ENCODE measurements at places on chromosomes 16 and 17.

- no peak for DNase-seq
Observed at GRCh38 chr17:77124192-77124889, 16.4 kb upstream of the SEC14L1 start.

DNA sequence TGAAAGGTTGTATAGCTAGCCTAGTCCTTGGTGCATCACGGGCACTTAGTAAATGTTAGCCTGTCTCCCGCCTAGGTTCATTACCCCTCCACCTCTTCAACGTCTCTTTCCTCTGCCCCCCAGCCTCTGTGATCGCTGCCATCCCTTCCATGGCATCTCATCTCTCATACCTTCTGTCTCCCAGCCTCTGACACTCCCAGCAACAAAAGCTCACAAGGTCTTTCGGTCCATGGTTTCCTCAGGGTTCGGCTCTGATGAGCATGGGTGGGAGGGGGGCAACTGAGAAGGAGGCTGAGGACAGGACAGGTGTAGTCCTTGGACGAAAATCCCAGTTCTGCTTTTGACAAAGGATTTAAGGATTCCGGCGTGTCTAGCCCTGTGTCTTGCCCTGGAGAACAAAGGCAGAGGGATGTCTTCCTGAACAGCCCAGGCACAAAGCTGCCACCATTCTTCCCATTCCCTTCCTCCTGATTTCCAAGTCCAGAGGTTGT lies 16.7 kb downstream of the CCR7 start:
- DNase-seq, result no peak

GRCh38 chr17:73593249-73593965 lies 50.8 kb downstream of the SDK2 start:
- DNase-seq, result no peak

DNA sequence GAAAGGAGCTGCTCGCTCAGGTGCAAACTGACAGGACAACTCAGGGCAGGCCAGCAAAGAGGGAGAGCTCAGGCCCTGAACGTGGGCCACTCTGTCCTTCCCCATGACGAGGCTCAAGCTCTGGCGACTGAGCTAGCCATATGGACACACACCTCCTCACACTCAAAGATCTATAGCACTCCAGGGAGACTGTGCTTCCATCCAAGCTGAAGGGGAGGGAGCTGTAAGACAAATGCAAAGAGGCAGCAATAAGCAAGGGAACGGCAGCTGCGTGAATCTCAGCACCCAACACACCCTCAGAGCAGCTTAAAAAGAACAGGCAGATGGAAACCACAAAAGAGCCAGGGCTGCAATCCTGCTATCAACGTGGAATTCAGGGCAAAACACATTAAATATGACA lies 13.5 kb downstream of the NUDT16L1 start:
- DNase-seq, result no peak

GRCh38 chr17:82348434-82348833 lies 10.6 kb upstream of the TEX19 start:
- DNase-seq, result no peak

GRCh38 chr17:18862011-18862410 lies 4.1 kb downstream of the PRPSAP2 start:
- DNase-seq, result no peak

DNA sequence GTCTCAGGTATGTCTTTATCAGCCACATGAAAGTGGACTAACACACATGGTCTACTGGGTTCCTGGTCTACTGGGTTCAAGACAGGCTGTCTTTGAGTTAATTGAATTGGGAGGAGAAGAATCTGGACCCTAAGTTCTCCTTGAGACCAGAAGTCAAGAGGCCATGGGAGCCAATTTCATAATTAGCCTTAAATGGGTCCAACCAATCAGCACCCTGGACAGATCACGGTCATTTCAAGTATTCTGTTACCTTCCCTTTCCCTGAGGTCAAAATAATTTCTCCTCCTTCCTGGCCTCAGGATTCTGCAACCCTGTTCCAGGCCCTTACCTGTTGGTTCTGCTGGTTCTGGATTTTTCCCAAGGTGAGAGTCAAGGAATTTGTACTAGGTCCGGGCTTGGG lies 23.8 kb downstream of the OSBPL7 start:
- no peak for DNase-seq

DNA sequence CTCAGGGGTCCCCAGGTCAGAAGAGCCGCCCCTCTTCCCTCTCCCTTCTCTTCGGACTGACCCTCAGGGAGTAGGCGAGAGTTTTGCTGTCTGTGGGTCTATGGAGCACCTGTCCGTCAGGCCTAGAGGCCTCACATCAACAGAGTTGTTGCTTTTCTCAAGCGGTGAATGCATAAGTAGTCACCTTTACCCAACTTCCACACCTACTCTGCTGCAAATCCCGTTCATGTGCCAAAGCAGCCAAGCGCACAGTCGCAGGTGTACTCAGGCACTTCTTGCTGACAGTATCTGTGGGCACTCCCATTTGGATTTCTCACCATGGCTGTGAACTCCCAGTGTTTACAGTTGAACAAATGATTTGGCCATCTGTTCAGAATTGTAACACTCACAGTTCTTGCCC lies 4.0 kb upstream of the FA2H start:
- DNase-seq, result no peak

DNA sequence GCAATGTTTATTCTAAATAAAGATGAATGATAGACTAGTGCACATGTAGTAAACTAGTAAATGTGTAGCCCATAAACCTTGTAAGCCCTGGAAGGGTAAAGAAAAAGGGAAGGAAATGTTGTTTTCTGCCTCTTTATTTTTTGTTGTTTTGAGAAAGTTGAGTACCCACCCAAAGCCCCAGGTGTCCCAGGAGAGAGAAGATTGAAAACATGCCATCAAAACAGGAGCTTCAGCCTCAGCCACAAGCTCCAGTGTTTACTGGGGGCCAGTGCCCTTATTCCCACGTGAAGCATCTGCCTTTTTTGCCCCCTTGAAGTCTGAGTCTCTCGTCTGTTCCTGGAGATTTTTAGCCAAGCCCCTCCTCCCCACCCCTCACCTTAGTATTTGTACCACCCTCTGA lies 121.5 kb downstream of the PRKCB start:
- DNase-seq, result no peak

DNA sequence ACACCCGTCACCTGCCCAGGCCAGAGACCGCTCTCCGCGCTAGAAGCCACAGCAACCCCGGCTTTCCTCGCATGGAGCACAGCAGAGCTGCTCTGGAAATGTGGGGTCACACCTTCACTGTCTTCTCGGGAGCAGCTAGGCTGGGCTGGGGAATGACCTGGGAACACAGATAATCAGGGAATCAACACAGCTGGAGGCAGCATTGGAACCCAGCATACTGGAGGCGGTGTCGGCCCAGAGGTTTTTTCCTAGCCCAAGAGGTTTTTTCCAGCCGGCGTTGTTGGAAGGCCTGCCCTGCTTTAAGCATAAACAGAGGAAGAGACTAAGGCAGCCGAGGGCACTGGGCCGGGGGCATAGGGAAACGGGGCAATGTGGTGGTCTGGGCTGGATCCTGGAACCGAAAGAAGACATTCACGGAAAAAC lies 791 bp upstream of the PLD6 start:
- DNase-seq, result no peak

DNA sequence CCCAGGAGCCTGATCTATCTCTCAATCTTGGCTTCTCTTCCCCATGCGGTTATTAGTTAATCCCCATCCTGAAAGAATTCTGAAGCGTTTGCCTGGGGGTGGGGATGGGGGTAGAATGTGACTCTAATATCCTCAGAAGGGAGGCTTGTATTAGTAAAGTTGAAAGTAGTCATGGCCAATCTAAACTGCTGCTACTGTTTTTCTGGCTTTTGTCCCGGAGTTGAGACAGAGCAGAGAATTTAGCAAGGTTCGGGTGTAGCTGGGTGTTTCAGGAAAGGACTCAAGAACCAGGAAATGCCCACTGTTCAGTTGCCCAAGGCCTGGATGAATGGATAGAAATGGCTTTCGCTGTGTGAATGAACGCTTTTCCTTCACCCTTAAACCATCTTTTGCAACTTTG lies 17.6 kb upstream of the ITGAM start:
- DNase-seq, result no peak

DNA sequence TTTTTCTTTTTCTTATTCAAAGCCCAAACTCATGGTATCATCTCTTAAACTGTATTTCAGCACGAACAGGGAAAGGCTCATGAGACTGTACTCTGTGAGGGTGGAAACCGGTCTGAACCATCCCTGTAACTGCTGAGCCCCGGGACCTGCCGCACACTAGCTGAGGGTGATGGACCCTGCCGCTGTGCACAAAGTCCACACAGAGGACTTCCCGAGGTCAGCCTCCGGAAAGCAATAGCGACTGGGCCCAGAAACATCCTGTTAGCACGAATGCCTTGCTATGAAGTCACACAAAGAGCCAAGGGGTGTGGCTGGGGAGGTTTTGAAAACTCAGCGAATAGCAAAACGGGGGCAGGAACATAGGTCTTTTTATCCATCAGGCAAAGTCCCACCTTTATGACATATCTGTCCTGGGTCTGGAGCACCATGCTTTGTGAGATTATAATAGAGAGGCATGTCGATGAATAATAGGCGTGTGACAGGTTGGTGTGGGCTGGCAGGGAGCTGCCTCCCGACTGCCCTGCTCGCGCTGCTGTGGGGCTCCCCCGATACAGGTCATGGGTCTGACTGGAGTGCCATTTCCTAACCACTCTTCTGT lies 33.4 kb downstream of the CDK5R1 start:
- no peak for DNase-seq

GRCh38 chr16:1159973-1160772 lies 7.3 kb downstream of the CACNA1H start:
- no peak for DNase-seq

DNA sequence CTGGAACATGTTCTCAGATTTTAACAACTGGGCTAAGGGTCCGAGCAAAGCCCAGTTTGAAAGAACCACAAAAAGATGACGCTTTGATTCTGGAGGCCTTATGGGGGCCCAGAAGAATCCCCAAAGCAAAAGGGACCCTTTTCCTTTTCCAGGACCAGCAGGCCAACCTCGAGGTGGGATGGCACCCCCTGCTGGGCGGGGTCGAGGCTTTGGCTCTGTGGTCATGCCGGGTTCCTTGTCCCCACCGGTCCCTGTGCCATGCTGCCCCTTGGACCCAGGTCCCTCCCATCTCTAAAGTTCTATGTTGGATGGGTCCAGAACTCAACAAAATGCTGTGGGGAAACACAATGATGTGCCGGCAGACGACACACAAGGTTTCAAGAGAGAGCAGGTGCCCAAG lies 30.9 kb downstream of the TMEM204 start:
- DNase-seq, result no peak

DNA sequence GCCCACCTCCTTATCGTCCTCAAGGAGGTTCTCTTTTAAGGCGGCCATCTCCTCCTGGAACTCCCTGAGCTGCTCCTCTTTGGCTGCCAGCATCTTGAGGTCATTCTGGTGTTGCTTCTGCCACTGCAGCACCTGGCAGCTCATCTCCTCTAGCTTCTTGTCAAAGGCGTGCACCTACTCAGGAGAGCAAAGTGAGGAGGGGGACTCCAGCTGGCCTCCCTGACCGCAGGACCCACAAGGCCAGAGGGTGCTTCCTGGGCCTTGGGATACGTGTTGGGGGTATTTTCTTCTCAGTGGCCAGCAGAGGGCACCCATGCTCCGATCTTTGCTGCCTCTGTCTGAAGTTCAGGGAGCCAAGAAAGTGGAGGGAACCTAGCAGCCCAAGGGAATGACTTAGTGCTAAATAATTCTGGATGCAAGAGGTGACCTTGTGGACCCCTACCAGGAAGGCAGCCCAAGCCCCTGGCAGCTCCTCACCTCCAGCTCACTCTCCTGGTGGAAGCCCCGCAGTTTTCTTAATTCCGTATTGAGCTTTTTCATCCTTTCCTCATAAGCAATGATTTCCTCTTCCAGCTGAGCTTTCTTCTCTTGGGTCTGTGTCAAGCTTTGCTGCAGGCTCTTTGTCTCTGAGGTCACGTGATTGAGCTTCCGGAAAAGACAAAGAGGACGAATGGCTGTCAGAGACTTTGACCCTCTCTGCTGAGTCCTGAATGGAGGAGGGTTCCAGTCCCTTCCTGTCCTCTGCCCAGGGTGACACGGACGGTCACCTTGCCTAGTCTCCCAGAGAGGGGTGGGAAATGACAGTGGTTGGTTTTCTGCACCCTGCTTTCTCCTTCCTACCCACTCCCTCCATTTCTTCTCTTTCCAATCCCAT lies 31.4 kb downstream of the DHX38 start:
- DNase-seq, result peak; percentile 53

DNA sequence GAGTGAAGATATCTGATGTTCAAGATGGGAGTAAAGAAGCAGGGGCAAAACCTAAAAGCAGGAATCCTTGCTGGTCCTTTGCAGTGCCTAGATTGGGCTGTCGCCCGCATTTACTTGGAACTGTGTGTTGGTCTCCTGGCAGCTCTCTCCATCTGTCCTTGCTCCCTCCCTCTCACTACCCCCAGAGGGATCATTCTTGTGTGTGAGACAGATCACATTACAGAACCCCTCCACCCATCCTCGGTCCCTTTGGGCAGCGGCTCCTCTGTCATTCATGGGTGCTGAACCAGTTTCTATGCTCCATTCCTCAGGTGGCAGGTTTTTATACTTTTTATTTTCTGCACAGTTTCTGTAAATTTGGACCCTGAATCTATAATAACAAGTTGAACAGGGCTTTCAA lies 99.4 kb upstream of the MYOCD start:
- DNase-seq, result no peak

DNA sequence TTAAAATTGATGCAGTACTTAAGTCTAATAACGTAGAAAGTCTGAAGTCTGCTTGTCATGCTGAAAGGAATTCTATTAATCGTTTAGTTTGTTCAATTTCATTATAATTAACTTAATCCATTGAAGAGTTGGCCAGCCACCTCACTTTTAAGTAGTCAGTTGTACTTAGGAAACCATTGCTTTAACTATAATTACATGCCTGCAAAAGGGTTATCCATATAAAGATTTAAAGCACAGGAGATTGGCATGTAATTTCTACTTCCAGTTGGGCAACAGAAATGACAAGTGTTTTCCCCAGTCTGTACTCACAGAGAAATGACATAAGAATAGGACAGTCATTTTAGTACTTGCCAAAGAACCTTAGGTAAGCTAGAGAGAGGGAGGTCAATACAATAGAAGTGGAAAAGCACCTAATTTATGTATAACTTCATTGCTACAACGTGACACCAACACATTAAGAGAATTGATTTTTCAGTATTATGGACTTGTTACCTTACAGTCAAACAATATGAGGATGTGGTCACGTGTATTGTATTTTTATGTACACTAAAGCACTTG lies 3.7 kb upstream of the USP32 start:
- DNase-seq, result no peak

- no peak for DNase-seq
Observed at GRCh38 chr17:58289869-58290268, 9.1 kb upstream of the MPO start.

GRCh38 chr17:31583772-31584356 lies 192.4 kb downstream of the RAB11FIP4 start:
- DNase-seq, result no peak

DNA sequence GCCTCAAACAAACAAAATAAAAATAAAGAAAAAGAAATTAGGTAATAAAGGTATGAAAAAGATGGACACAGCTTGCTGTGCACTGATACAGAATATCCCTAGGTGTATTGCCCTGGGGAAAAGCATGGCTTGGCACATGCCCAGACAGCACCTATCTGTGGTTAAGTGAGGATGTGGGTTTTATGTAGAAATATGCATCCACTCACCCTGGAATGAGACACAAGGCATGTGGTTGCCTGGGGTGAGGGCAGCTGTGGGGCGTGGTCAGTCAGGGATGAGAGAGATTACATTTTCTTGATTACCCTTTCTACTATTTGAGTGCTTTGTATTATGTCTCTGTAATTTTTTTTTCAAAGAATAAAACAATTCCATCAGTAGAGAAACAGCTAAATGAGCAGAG lies 6.9 kb downstream of the PLLP start:
- peak; percentile 46 for DNase-seq

GRCh38 chr16:79411805-79412204 lies 188.7 kb downstream of the MAF start:
- DNase-seq, result no peak

- no peak for DNase-seq
Observed at GRCh38 chr16:48381201-48381600, 4.0 kb downstream of the SIAH1 start.
